ENCODE measurements at places on chromosomes 13 and 19.
A peak's percentile ranks its signal among the peaks of the same experiment; 100 is the strongest.

GRCh38 chr13:87302931-87303330 is 368.2 kb upstream of the SLITRK5 start:
- DNase-seq = no peak

DNA sequence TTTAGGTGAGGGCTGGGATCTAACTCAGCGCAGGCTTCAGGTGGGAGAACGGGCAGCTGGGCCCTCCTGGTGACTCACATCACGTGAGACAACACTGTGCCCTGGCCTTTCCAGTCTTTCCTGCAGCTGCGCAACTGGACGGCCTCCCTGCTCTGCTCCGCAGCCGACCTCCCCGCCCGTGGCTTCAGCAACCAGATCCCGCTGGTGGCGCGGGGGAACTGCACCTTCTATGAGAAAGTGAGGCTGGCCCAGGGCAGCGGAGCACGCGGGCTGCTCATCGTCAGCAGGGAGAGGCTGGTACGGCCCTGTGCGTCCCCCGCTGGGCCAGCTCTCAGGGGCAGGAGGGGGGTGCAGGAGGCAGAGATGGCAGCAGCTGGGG is 8.8 kb downstream of the SPPL2B start:
- DNase-seq = peak; percentile 85

GRCh38 chr13:80382576-80382975 is 41.6 kb upstream of the SPRY2 start:
- DNase-seq = no peak

DNA sequence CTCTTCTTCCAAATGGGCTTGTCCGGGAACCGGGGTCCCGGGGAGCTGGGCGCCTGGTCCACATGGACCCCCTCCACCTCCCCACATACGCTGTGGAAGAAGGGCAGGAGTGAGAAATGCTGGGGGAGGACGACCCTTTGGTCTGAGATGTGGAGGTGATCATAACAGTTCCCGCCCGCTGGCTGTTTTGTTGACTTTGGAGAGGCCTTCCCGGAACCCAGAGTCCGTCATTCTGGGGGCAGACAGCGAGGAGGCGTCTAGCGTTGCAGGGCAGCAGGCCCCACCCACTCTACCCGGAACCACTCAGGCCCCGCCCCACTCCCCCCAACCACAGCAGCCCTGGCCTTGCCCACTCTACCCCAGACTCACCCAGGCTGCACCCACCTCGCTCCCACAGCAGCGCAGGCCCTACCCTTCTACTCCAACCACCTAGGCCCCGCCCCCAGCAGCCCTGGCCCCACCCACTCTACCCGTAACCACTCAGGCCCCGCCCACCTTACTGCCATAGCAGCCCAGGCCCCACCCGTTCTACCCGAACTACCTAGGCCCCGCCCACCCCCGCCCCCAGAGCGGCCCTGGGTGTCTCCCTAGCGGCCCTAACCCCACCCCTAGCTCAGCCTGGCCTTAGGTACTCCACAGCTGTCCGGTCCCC is 7.1 kb downstream of the GPR108 start:
- peak; percentile 80 for DNase-seq

DNA sequence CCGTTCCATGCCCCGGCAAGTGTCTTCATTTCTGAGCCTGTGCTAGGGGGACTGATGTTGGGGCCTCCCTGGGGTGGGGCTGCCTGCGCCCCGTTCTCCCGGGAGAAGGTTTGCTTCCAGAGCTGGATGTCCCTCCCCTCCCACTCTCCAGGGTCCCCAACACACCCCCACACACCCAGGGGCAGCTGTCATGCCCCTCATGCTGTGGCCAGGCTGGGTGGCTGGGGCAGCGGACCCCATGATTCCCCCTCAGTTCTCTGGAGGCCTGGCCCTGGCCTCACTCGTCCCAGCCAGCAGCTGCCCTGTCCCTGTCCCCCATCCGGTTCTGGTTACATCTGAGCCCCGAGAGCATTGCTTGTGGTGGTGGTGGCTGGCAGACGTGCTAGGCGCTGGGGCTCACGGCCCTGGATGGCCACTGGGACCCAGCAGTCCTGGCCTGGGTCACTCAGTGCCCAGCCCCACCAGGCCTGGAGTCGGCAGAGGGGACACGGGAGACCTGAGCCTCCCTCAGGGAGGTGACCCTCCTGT is 184.8 kb downstream of the KDM4B start:
- no peak for DNase-seq

DNA sequence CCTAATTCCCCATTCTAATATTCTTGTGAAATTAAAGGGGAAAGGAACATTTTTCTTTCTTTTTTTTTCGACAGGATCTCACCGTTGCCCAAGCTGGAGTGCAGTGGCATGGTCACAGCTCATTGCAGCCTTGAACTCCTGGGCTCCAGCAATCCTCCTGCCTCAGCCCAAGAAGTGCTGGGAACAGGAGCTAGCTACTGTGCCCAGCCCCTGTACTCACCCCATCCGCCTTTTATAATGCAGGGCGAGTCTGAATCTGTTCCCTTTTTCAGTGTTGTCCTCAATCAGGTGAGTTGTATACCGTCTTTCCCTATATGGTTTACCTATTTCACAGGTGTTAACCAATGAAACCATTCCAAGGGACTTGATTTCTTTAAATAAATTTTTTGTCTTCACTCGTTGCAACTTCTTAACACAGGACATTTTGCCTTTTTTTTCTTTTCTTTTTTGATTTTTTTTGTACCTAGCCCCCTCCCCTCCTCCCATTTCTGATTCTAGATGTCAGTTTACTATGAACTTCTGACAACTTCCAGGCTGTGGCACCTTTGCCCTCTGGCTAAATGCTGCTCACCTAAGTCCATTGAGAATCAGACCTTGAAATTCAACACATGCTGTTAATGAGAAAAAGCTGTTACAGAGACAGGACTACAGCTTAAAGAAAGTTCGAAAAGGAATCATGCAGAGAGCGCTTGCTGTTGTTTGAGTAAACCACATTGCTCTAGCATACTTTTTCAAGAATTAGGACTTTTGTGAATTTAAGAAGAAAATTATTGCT is 562.1 kb upstream of the KLF12 start:
- DNase-seq = no peak

GRCh38 chr19:38351865-38352395 is 16.3 kb downstream of the CATSPERG start:
- no peak for DNase-seq

DNA sequence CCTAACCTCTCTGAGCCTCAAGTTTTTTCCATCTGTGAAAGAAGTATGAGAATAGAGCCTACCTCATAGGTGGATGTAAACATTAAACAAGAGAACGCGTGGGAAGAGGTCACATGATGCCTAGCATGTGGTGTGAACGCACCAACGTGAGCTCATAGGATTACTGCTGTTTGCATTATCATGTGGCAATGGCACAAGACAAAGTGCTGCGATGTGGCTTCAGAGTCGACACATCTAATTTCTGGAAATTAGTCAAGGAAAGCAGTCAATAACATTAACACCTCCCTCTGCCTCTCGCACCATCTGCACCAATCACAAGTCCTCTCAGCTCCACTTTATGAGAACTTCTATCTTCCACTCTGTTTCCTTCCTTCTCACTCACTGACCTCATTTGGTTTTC is 489.7 kb downstream of the COG6 start:
- no peak for DNase-seq

DNA sequence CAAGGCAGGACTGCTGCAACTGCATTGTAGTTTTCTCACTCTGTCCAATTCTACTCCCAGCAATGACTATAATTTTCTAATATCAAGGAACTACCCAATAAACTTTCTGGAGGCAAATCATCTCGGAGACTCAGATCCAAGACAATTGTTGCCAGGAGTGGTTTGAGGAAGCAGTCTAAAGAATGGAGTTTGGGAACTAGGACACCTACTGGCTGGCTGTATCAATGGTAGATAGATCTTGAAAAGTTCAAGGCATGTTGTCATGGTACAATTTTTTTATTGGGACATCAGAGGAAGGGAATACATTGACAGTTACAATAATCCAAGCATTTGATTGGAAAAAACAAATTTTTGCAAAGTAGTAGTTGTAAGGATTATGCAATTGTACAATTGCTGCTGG is 648.3 kb upstream of the SLITRK6 start:
- no peak for DNase-seq

DNA sequence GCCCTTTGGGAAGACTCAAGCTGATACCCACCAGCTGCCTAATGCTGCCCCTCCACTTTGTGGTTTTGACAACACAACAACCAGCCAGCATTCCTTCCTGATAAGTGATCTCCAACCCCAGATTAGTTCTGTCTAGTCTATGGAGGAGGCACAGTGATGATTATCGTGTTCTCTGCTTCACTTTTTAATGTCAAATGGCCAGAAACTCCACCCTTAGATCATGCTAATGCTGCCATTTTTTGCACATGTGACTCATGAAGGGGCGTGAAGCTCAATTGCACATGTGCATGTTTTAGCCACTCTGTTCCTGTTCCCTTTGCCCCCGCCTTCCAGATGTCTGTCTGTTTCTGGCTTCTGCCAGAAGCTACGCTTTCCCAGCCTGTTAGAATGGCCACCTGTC is 199.8 kb downstream of the COG6 start:
- DNase-seq = no peak

DNA sequence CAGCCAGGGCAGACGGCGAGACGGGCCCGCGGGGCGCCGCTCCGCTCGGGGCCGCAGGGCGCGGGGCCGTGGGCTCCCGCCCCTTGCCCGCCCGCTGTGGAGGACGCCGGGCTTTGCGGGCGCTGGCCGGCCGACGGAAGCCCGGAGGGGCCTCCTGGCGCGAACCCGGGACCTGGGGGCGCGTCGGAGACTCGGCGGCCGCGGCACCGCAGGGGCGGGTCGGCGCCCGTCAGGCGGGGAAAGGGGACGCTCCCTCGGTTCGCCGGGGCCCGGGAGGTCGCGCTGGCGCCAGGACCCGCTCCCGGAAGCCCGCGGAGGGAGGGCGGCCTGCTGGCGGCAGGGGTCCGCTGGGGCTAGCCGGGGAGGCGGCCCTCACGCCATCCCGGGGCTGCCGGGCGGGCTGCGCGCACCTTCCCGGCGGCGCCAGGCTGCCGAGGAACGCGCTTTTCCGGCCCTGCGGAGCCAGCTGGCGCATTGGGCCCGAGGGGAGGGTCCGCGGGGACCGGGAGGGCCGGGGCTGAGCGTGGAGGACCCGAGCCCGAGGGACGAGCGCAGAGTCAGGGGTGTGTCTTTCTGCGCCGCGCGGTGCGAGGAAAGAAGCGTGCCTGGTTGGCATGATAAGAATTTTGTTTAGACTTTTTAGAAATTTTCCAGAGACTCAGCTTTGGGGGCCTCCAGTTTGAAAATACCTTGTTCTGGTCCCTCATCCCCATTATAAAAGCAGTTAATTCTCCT is 511 bp downstream of the GARRE1 start:
- no peak for DNase-seq

- DNase-seq = no peak
Observed at GRCh38 chr13:75902166-75903104, 266.3 kb downstream of the LMO7 start.

GRCh38 chr19:48959341-48960239 is 4.9 kb downstream of the BAX start:
- DNase-seq = no peak

DNA sequence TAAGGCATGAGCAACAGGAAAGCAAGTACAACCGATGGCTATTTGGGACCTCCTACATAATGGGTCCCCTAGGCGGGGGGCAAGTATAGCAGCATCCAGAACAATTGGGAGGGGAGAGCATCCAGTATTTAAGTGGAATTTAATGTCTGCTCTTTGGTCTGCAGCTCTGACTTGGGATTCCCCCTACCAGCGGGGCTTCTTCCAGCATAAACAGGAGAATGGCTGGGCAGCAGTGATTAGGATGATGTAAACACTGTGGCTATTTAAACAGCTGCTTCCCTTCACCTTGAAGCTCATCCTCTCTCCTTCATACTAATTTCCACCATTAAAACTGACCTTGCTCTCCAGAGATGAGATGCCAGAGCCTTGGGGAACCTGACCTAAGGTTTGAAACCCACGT is 73.9 kb upstream of the OXGR1 start:
- DNase-seq = no peak

DNA sequence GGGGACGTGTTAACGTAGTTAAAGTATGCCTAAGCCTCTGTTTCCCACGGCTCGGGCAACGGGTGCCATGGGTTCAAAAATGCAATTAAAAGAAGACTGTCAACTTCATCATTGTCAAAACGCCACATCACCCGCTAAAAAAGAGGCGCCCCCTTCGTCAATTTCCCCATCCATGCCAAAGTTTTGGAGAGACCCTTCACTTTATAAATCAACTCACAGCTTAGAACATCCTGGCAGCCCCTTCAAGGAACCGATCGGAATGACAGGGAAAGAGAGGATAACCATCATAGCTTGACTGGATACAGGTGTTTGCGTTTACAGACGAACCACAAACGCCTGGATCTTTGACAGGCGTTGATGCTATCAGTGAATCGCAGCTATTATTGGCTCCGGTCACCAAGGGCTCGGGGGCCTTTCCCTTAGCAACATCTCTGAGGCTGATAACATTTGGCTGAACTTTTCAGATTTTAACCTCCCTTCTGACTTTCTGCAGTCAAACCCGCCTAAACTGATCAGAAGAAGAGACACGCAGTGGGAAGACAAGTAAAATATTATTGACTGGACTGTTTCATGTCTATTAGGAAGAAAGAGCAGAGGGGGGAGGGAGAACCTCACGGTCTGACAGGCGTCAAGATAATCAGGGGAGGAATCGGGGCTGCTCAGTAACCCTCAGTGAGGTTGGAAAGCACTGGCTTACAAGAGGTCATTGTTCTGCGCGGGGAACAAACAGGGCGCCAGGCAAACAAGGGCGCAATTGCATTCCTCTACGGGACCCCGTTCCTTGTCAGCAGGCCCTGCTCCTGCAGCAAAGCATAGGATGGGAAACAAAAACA is 322.5 kb upstream of the ZNF507 start:
- DNase-seq = no peak

DNA sequence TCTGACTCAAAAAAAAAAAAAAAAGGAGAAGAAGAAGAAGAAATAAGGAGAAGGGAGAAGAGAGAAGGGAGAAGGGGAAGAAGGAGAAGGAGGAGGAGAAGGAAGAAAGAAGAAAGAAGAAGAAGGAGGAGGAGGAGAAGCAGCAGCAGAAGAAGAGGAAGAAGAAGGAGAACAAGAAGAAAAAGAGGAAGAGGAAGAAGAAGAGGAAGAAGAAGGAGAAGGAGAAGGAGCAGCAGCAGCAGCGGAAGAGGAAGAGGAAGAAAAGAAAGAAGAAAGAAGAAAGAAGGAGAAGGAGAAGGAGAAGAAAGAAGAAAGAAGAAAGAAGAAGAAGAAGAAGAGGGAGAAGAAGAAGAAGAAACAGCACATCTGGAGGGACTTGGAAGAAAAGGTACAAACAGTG is 4.1 kb upstream of the CNN1 start:
- no peak for DNase-seq

DNA sequence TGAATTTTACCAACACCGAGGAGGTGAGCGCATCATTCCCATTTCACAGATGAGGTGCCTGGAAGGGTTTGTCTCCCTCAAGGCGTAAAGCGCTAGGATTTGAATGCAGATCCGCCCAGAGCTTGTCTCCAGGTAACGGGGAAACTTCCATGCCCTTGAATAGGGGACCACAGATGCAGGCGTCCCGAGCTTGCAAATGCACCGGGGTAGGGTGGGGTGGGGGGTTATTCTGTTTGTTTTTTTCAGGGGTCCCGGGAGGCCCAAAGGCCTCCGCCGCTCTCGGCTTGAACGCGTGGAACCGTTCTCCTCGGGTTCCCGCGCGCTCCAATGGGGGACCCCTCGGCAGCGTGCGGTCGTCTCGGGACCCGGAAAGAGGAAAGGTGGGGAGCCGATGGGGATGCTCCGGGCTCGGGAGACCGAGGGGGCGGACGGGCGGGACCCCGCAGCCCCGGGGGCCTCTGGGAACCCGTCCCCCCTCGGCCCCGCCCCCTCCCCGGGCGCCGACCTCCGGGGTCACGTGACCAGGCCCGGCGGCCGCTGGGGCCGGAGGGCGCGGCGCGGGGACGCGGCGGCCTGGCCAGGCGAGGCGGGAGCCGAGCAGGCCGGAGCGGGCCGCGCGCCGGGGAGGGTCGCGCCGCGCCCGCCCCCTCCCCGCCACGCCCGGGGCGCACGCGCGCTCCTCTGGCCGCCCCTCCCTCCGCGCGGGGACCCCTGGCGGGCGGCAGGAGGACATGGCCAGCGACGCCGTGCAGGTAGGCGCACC is at the start of gene PKN1:
Gene PKN1 (plus strand): TSS at position 516 of the 763 bp plus-strand sequence. CDS start 216 bp downstream, at position 732.
- peak; percentile 80 for DNase-seq

Data from ecto neural progenitor cell (in vitro differentiated cells).